ENCODE measurements at places on chromosomes 6 and 20. TPM values are rescaled to one million over a fixed set of nuclear protein-coding genes. Genes with fewer than 3 reads are reported as not detected.
A peak's percentile ranks its signal among the peaks of the same experiment; 100 is the strongest.

The FHL5 gene
- total RNA-seq, result not detected

GRCh38 chr6:71512256-71512655, 223.6 kb downstream of the OGFRL1 start:
- no peaks in the 10 kb centered on the region for H3K36me3 ChIP-seq
- peaks cover 2% of the 10 kb centered on the region for H3K27me3 ChIP-seq
- H3K4me1 ChIP-seq, result no peaks in the 10 kb centered on the region
- H3K4me3 ChIP-seq, result no peak overlapping the region
- DNase-seq, result no peak
- no peak overlapping the region for H3K27ac ChIP-seq

DNA sequence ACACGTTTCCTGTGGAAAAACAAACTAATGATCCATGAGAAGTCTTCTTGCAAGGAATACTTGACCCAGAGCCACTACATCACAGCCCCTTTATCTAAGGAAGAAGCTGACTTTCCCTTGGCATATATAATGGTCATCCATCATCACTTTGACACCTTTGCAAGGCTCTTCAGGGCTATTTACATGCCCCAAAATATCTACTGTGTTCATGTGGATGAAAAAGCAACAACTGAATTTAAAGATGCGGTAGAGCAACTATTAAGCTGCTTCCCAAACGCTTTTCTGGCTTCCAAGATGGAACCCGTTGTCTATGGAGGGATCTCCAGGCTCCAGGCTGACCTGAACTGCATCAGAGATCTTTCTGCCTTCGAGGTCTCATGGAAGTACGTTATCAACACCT, 35.4 kb downstream of the GCNT2 start:
- peaks cover 3% of the 10 kb centered on the region for H3K36me3 ChIP-seq
- no peak for DNase-seq
- no peak overlapping the region for H3K4me3 ChIP-seq
- no peak overlapping the region for H3K27ac ChIP-seq
- H3K27me3 ChIP-seq, result no peaks in the 10 kb centered on the region
- no peaks in the 10 kb centered on the region for H3K4me1 ChIP-seq

DNA sequence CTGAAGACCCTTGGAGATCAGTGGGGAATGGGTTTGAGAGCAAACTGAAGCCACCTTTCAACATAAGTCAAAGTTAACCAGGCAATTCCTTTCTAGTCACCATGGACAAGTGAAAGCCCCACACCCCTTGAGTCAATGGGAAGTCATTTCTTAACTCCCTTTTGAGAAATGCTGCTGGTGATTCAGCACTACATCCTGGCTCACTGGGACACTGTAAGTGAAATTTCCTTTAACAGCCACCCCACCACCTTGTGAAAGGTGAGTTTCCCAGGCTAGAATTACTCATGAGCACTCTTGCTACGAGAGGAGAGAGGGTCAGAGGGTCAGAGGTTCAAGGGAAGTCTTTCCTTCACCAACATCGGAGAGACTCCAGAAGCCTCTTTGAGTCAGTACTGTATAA, 93.3 kb upstream of the MARCKS start:
- DNase-seq, result peak; percentile 12
- H3K27ac ChIP-seq, result no peak overlapping the region
- H3K4me3 ChIP-seq, result no peak overlapping the region
- H3K36me3 ChIP-seq, result no peaks in the 10 kb centered on the region

GRCh38 chr6:26311385-26312095, 53.5 kb upstream of the BTN3A2 start:
- H3K27me3 ChIP-seq, result peaks cover 7% of the 10 kb centered on the region
- peaks cover 42% of the 10 kb centered on the region for H3K4me1 ChIP-seq
- peak overlapping the region; percentile 82 for H3K27ac ChIP-seq
- peak overlapping the region; percentile 85 for H3K4me3 ChIP-seq
- peaks cover 6% of the 10 kb centered on the region for H3K36me3 ChIP-seq

GRCh38 chr6:139290787-139291311, 949 bp downstream of the TXLNB start:
- H3K27ac ChIP-seq, result peak overlapping the region; percentile 95
- peak; percentile 34 for DNase-seq
- no peaks in the 10 kb centered on the region for H3K27me3 ChIP-seq
- H3K4me3 ChIP-seq, result peak overlapping the region; percentile 63

The GSTA2 gene
- total RNA-seq, result not detected

GRCh38 chr20:22824077-22824476, 211.0 kb upstream of the SSTR4 start:
- no peak overlapping the region for H3K27ac ChIP-seq
- no peak overlapping the region for H3K4me3 ChIP-seq
- DNase-seq, result no peak
- no peaks in the 10 kb centered on the region for H3K27me3 ChIP-seq
- no peaks in the 10 kb centered on the region for H3K4me1 ChIP-seq

DNA sequence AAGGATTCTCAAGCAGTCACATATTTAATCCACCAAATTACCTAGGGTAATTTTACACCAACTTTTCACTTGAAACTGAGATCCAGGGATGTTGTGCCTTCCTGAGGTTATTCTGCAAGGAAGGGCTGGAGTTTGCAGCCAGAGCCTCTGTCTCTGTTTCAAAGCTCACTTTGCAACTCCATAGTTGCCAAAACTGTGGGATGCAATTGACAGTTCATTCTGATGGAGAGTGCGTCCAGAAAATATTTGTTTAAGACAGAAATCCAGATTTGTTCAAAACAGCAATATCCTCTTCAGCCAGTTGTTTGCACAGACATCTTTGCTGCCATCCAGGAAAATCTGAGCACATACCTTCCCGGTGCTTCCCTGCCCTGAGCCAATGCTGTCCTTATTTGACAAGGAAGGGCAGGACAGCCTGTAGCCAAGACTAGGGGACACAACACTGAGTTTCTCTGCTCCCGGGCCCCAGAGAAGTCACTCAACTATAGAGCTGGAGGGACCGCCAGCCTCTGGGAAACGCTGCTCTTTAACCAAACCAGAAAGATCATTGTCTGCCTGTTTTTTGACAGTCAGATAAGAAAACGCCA, 297.4 kb downstream of the HIVEP2 start:
- H3K4me1 ChIP-seq, result no peaks in the 10 kb centered on the region
- H3K27me3 ChIP-seq, result peaks cover 3% of the 10 kb centered on the region
- no peak for DNase-seq
- no peaks in the 10 kb centered on the region for H3K36me3 ChIP-seq
- H3K4me3 ChIP-seq, result no peak overlapping the region
- H3K27ac ChIP-seq, result no peak overlapping the region

DNA sequence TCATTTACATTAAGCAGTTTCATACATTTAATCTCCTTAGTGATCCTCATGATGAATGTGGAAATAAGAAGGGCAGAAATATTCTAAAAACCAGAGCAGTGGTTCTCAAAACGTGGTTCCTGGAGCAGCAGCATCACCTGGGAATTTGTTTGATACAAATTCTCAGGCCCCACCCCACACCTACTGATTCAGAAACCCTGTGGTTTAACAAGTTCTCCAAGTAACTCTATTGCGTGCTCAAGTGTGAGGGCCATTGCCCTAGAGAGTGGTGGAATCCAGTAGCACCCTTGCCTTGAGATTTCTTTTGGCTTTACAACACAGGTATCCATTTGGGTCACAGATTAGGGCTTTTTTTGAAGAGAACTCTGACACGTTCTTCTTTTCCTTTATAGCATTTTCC, 354.6 kb upstream of the FLRT3 start:
- no peak overlapping the region for H3K27ac ChIP-seq
- no peaks in the 10 kb centered on the region for H3K27me3 ChIP-seq
- H3K4me1 ChIP-seq, result no peaks in the 10 kb centered on the region
- H3K36me3 ChIP-seq, result no peaks in the 10 kb centered on the region

GRCh38 chr6:101011186-101011585, 130.1 kb upstream of the ASCC3 start:
- no peak for DNase-seq
- peaks cover 18% of the 10 kb centered on the region for H3K4me1 ChIP-seq
- H3K36me3 ChIP-seq, result no peaks in the 10 kb centered on the region

DNA sequence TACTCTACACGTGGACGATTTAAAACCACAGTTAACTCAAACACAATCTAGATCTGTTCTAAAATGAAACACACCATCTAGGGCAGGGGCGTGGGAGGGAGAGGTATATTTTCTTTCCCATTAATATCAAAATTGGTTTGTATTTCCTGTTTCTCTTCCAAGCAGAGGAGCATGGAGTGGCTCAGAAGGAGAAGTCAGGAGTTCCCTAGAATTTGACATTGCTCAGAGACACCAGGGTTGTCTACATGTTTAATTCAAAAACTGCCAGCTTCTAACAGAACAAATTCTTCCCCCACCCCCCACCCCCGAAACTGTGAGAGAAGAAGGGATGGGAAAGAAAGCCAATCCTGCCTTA, 2.3 kb downstream of the PREX1 start:
- DNase-seq, result no peak
- peaks cover 18% of the 10 kb centered on the region for H3K36me3 ChIP-seq
- H3K4me1 ChIP-seq, result peaks cover 55% of the 10 kb centered on the region
- peak overlapping the region; percentile 98 for H3K27ac ChIP-seq
- peak overlapping the region; percentile 87 for H3K4me3 ChIP-seq
- no peaks in the 10 kb centered on the region for H3K27me3 ChIP-seq

- peaks cover 34% of the 10 kb centered on the region for H3K27me3 ChIP-seq
- no peak overlapping the region for H3K27ac ChIP-seq
- no peak overlapping the region for H3K4me3 ChIP-seq
- H3K36me3 ChIP-seq, result no peaks in the 10 kb centered on the region
- peaks cover 17% of the 10 kb centered on the region for H3K4me1 ChIP-seq
Measured at GRCh38 chr6:121439926-121440325, 4.5 kb downstream of the GJA1 start.

DNA sequence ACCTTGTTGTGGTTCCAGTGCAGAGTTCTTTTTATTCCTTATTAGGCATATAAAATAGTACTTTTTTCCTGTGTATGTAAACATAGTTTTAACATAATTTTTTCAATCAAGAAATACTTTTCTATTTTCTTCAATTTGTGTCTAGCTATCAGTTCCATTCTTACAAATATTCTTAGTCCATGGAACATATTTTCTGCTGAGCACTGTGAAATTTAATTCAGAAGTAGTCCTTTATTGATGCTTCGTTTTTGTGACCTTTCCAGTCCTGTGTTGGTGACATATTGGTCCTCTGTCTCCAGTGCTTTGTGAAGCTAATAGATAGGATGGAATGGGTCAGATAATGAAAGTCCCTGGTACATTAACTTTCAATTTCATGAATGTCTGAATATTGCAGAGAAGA, 325.1 kb downstream of the SAMD5 start:
- H3K4me3 ChIP-seq, result no peak overlapping the region
- no peak for DNase-seq
- no peaks in the 10 kb centered on the region for H3K27me3 ChIP-seq
- no peaks in the 10 kb centered on the region for H3K4me1 ChIP-seq
- no peak overlapping the region for H3K27ac ChIP-seq
- H3K36me3 ChIP-seq, result no peaks in the 10 kb centered on the region

- DNase-seq, result no peak
- H3K36me3 ChIP-seq, result no peaks in the 10 kb centered on the region
- H3K4me1 ChIP-seq, result no peaks in the 10 kb centered on the region
- no peak overlapping the region for H3K27ac ChIP-seq
Measured at GRCh38 chr20:45578231-45578630, 853 bp downstream of the WFDC8 start.

The DDX43 gene
- total RNA-seq, result 0.29 TPM

The DNAH8 gene
- 0.22 TPM for total RNA-seq

The HUS1B gene
- total RNA-seq, result 1.1 TPM

- H3K4me3 ChIP-seq, result no peak overlapping the region
- no peaks in the 10 kb centered on the region for H3K4me1 ChIP-seq
- H3K27ac ChIP-seq, result no peak overlapping the region
- peaks cover 2% of the 10 kb centered on the region for H3K27me3 ChIP-seq
Measured at GRCh38 chr6:43296780-43297497, 1.1 kb upstream of the SLC22A7 start.

The DNMT3B gene
- 2.0 TPM for total RNA-seq

DNA sequence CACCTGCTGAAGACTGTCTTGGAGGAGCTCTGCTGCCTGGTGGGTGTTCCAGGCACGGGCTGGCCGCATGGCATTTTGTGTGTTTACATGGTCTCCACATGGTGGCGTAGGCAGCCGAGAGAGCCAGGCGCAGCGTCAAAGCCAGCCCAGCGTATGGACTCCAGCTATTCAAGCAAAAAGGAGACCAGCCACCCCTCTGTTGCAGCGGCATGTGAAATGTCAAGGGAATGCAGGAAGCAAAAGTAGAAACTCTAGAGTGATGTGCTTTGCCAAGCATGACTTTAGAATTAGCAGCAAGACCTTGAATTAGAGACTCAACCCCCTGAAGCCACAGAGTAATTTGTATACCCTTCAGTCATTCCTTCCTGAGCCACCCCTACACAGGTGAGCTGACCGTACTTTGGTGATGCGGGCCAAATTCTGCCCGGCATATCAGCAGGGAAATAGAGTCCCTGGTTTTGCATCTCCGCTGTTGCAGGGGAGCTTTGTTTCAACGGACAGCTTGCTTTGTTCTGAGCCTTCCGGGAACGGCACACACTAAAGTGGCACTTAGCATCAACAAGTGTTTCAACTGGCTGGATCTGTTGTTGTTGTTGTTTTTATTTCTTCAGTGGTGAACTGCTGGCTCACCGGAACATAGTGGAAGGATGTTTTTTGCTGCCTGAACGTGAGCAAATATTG, 48.5 kb downstream of the FNDC1 start:
- DNase-seq, result peak; percentile 32
- H3K27ac ChIP-seq, result no peak overlapping the region
- H3K4me1 ChIP-seq, result peaks cover 2% of the 10 kb centered on the region
- H3K36me3 ChIP-seq, result no peaks in the 10 kb centered on the region
- H3K27me3 ChIP-seq, result peaks cover 3% of the 10 kb centered on the region

GRCh38 chr6:3045369-3045768, 22.9 kb upstream of the RIPK1 start:
- no peaks in the 10 kb centered on the region for H3K27me3 ChIP-seq
- H3K27ac ChIP-seq, result no peak overlapping the region
- peaks cover 8% of the 10 kb centered on the region for H3K4me1 ChIP-seq

The JPH2 gene
- not detected for total RNA-seq

GRCh38 chr6:6516666-6517458, 71.7 kb upstream of the LY86 start:
- H3K36me3 ChIP-seq, result no peaks in the 10 kb centered on the region
- H3K4me1 ChIP-seq, result peaks cover 16% of the 10 kb centered on the region
- no peak overlapping the region for H3K27ac ChIP-seq
- peaks cover 76% of the 10 kb centered on the region for H3K27me3 ChIP-seq

The GJA10 gene
- total RNA-seq, result not detected

GRCh38 chr6:39892490-39893129, 41.7 kb downstream of the MOCS1 start:
- no peaks in the 10 kb centered on the region for H3K36me3 ChIP-seq
- no peak overlapping the region for H3K27ac ChIP-seq
- H3K4me3 ChIP-seq, result no peak overlapping the region
- H3K27me3 ChIP-seq, result peaks cover 3% of the 10 kb centered on the region

GRCh38 chr6:55782275-55782674, 93.1 kb downstream of the BMP5 start:
- H3K36me3 ChIP-seq, result no peaks in the 10 kb centered on the region
- H3K27me3 ChIP-seq, result no peaks in the 10 kb centered on the region
- H3K27ac ChIP-seq, result no peak overlapping the region
- H3K4me3 ChIP-seq, result no peak overlapping the region
- DNase-seq, result no peak

The RBM24 gene
- not detected for total RNA-seq

DNA sequence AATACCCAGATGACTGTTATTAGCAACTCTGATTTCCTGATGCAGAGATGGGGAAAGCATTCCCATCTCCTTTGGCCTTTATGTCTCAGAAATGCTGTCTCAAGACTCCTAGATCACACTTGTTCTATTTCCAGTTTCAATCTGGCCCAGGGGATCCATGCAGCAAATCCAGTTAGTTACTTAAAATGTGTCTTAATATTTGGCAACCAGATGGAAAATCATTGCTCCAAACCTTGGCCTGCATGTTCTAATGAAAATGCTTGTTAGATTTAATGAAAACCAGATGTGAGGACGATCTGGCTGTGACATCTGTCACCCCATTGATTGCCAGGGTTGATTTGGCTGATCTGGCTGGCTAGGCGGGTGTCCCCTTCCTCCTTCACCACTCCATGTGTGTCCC, 125.2 kb downstream of the TSHZ2 start:
- peaks cover 17% of the 10 kb centered on the region for H3K36me3 ChIP-seq
- DNase-seq, result no peak
- H3K4me3 ChIP-seq, result no peak overlapping the region
- H3K4me1 ChIP-seq, result peaks cover 13% of the 10 kb centered on the region

Measured in activated CD4-positive, alpha-beta memory T cell treated with anti-CD3 and anti-CD28 coated beads for 36 hours (primary cell).